ENCODE measurements at places on chromosomes 3 and 15. TPM values are rescaled to one million over a fixed set of nuclear protein-coding genes. Genes with fewer than 3 reads are reported as not detected.

GRCh38 chr3:172066880-172067796 lies 27.8 kb downstream of the FNDC3B start:
- DNase-seq, result no peak

DNA sequence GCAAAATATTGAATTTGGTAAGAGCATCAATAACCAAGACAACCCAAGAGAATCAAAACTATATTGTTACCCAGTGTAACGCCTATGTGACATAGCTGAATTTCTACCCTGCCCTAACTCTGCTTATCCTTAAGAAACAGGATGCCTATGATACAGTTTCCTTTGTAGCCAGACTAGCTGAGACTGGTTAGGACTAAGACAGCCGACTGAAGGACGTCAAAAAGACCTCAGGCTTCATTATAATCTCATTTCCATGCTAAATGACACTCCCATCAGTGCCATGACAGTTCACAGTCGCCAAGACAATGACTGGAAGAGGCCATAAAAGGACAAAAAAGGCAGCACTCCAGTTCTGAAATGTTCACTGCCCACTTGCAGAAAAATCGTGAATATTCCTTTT lies 66.8 kb downstream of the GBE1 start:
- DNase-seq, result no peak

GRCh38 chr3:117754058-117754457 lies 1044.5 kb downstream of the TUSC7 start:
- DNase-seq, result no peak

GRCh38 chr3:132079147-132079546 lies 44.3 kb upstream of the CPNE4 start:
- DNase-seq, result no peak

GRCh38 chr3:193655831-193656433 lies 62.9 kb downstream of the OPA1 start:
- DNase-seq, result no peak

GUCA1C gene
- total RNA-seq, result not detected
